NCI-H524 (cell line): ENCODE measurements at places on chromosomes 3 and 15.

GRCh38 chr15:88331291-88331690 is 74.8 kb upstream of the NTRK3 start:
- peak; percentile 83 for DNase-seq

GRCh38 chr3:114690911-114691310 is 397.1 kb downstream of the TIGIT start:
- no peak for DNase-seq

GRCh38 chr3:151916781-151917180 is 43.3 kb downstream of the SUCNR1 start:
- no peak for DNase-seq

GRCh38 chr3:140510303-140510861 is 167.5 kb upstream of the TRIM42 start:
- no peak for DNase-seq

- peak; percentile 17 for DNase-seq
Observed at GRCh38 chr3:6640907-6641306, 220.0 kb upstream of the GRM7 start.

DNA sequence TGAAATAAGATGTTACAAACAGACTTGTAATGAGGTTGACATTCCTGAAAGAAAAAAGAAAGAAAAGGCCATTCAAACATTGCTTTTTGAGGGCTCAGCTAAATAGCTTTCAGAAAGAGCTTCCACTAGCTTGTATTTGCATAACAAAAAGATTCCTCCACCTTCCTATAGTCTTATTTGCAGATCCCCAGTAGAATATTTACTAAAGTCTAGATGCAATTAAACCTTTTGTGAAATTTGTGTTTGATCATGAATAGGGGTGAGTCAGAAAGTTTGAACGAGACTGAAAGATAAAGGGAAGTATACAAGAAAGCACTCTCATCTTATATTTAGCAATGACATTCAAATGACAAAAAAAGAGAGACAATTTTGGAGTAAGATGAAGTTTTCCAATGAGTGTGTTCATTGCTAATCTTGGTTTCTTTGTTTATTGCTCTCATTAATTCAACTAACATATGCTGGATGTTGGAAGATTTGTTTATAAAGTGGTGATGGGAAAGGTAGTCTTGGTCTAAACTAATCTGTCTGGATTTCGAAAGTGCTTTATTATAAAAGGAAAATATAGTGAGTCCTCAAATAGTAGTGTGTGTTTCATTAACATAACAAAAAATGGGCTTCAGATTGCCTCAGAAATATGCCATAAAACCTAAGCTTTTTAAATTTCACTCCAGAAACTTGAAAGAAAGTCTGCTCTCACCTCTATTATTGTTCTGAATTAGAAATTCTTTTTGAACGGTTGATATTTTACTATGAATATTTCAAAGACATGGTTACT is 9.1 kb upstream of the CADPS start:
- no peak for DNase-seq

DNA sequence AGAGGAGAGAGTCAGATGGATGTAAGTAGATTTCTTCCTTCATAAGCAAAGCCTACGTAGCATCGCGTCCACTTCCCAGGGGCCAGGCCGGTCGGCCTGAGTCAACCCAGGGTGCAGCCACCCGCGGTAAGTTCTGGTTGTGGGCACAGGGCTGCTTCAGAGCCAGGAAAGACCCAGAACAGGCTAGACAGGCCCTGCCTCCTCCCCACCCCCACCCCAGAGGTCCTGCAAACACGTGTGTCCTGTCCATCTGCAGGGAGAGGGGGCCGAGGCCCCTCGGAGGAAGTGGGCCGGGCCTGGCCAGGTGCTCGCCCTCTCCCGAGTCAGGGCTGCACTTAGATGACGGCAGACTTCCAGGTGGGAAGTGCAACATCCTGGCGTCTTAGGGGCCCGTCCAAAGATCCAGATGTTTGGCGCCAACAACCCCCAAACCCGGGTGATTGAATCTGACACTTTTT is 100.8 kb upstream of the ALDH1A3 start:
- DNase-seq, result no peak

DNA sequence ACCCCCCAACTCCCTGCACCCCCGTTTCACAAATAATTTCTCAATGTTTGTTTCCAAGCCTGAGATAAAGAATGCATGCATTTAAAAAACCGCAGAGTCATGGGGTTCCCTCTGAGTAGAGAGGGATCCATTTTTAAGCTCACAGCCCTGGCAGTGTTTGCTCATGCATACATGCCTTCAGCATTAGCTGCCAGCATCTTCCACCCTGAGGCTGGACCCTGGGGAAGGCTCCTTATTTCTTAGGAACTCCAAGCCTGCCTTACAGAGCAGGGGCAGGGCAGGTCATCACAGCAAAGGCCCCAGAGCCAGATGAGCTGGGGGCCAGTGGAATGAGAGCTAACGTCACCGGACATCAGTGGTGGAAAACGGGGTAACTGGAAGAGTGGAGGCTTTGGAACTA is 31.3 kb downstream of the TLE3 start:
- DNase-seq, result no peak
